ENCODE measurements at places on chromosomes 7 and 10.
A peak's percentile ranks its signal among the peaks of the same experiment; 100 is the strongest.

DNA sequence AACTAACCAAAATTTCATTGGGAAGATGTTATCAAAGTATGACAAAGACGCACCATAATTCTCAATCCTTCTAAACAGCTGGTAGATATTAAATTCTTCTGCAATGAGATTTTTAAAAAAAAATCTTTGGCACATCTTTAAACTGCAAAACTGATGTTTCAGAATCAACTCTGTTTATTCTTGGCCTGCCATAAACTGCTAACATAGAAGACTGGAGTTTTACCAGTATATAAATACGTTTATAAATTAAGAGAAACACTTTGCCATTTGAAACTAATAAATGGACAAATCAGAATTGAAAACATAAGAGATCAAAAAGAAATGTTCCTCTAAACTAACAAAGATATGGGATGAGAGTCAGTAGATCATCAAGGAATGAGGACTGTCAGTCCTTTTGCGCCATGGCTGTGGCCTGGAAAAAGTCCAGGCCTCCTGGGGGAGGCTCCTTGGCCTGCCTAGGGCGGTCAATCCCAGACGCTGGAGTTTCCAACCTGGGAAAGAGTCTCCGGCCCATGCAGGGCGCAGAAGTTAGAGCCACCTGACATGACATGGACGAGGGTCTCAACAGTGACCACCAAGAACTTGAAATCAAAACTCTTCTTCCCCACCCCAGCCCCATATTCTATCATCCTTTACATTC, 34.2 kb upstream of the NEBL start:
- no peak for DNase-seq

DNA sequence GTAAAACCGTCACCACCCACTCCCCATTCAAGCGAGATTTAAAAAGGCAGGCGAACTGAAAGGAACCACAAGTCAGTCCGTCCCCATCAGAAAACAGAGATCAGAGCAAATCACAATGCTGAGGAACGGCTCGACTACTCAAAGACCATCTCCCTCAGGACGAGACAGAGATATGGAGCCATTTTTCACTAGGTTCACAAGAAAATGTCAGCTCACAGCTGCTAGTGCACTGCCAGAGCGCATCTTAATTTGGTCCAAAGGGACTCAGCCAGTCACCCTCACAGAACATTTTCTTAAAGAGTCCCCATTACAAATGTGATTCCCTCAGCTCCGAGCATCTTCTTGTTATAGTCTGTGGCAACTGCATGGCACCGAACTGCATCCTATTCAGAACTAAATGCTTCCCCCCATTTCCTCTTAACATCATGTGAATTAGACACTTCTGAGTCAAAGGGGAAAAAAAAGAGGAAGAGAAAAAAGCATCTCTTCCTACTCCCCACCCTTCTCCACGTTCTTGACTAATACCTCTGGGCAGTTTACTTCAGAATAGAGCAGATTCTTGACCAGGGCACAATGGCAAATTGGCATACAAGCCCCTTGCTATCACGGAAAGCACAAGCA, 683.9 kb downstream of the MAGI2 start:
- DNase-seq = peak; percentile 58

- no peak for DNase-seq
Measured at GRCh38 chr10:44898665-44899064, 12.5 kb upstream of the TMEM72 start.

DNA sequence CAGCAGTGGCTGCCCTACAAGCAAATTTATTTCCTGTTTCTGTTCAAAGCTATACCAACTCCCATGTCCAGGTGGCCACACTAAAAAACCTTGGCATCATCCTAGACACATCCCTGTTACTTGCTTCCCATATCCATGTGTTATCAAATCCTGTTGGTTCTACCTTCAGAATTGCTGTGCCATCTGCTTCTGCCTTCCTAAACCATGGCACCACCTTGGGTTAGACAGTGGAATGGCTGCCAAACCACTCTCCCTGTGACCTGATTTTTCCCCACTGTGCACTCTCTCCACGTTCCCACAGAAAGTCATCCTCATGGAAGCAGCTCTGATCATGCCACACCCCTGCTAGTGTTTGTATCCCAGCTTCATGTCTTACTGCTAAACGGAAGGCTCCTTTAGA, 697.6 kb upstream of the GALNT17 start:
- no peak for DNase-seq

- no peak for DNase-seq
Measured at GRCh38 chr10:4068629-4069028, 283.6 kb upstream of the KLF6 start.

DNA sequence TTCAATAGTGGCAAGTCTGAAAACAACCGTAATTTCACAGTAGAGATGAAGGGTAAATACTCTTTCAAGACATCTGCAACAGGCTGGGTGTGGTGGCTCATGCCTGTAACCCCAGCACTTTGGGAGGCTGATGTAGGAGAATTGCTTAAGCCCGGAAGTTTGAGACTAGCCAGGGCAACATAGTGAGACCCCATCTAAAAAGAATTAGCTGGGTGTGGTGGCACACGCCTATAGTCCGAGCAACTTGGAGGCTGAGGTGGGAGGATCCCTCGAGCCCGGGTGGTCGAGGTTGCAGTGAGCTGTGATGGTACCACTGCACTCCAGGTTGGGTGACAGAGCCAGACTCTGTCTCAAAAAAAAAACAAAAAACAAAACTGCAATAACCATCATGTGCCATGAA, 71.8 kb downstream of the PFKFB3 start:
- DNase-seq = no peak

GRCh38 chr10:92989250-92989649, 71.3 kb upstream of the CYP26C1 start:
- no peak for DNase-seq

DNA sequence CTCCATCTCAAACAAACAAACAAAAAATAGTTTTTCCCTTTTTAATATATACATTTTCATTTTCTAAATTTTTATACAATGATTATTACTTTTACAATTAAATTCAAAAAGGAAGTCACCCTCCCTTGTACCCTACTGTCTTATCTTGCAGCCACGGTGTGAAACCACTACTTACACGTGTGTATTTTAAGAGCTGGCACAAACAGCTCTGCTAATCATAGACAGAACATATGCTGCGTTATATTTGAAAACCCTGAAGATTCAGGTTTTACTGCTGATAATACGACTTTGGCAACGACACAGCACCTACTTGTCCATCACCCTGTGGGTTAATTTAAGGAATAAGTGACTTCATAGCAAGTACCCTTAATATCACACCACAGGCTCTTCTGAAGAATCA, 991 bp downstream of the ANKRD61 start:
- no peak for DNase-seq

DNA sequence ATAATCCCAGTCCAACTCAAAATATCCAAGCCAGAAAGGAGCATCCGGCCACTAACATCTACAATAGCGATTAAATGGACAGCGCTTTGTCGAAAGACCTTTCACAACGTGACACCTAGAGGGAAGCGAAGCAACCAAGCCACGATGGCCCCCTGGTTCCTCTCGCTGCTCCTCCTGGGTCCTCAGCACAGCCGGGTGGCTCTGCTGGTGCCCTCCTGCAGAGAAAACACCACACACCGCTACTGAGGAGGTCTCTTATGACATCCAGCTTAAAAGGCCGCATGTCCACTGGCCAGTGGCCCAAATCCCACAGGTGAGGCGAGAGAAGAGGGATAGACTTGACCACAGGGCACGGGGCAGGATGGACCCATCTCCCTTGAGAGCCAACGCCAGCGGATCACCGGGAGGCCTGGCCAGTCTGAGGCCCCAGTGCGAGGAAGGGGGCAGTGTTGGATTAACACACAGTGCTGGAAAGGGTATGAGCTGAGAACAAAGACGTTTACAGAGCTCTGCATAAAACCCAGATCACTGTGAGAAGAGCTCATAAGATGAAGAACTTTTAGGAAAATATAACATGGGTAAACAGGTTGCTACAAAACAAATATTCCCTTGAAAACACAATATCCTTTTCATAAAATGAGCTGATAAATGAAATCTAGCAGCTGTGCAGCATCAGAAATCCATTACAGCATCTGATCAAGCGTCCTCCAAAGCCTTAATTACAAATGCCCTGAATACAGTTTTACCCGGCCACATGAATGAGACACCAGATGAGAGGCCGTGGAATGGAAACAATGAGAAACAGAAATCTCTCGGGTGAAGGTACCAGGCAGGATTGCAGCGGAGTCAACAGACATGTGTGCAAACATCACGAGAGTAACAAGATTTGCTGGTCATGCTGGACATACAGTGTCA, 236.7 kb downstream of the DIP2C start:
- peak; percentile 62 for DNase-seq

DNA sequence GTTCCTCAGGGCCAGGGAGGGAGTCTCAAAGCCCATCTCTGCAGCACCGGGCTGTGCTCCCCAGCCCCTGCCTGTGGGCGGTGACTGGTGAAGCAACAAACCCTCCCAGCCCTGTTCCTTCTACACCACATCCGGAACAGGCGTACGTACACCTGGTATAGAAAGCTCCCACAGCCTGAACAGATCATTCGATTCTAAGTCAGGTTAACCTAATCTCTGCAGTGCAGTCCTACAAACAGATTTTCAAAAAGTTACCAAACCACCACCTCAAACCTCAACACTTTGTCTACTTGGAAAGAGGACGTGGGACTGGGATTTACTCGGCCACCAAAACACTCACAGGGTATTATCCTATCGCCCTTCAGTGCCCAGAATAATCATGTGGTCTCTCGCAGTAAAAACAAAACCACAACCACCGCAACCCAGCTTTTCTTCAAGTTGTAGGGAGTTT, 238.4 kb downstream of the DIP2C start:
- DNase-seq = no peak

GRCh38 chr10:58023341-58024073, 244.2 kb downstream of the IPMK start:
- DNase-seq = no peak

- no peak for DNase-seq
Measured at GRCh38 chr10:122054048-122055025, 65.4 kb downstream of the TACC2 start.

GRCh38 chr10:43427166-43427825, 9.6 kb upstream of the ZNF487 start:
- no peak for DNase-seq

Measured in hippocampal formation (tissue), 2 donors.